H9 (cell line): ENCODE measurements at places on chromosomes 2 and 18.

DNA sequence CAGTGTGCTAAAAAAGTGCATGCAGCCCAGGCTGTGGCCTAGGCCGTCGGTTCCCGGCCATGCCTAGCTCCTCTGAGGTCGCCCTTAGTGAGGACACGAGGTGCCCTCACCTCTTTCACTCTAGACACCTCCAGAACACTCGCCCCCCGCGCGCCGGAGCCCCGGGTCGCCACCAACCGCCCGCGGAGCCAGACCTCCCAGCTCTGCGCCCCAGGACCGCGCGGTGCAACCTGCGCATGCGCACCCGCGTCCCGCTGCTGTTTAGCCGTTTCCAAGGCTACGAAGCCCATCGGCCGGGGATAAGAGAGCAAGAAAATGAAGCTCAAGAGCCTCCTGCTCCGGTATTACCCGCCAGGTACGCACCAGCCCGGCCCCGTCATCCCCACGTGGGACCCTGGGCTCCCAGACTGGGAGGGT is at the start of gene DAW1:
Gene DAW1 (plus strand): TSS at position 257 of the 417 bp plus-strand sequence. CDS start 59 bp downstream, at position 316.
- peak; percentile 68 for DNase-seq

DNA sequence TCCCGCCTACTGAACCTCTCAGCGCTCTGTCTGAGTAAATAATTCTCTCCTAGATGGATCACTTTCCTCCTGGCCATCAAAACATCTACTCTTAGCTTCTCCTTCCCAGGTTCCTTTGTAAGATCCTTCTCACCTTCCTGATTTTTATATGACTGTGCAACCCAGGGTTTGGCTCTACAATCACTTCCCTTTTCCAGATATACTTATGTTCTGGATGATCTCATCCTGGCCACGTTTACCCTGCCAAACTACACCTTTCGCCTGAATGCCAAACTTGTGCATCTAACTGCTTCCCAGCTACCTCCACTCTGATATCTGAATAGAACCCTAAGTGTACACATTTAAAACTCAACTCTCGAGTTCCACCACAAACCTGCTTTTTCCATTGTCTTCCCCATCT is 290.5 kb upstream of the REV1 start:
- DNase-seq: no peak

DNA sequence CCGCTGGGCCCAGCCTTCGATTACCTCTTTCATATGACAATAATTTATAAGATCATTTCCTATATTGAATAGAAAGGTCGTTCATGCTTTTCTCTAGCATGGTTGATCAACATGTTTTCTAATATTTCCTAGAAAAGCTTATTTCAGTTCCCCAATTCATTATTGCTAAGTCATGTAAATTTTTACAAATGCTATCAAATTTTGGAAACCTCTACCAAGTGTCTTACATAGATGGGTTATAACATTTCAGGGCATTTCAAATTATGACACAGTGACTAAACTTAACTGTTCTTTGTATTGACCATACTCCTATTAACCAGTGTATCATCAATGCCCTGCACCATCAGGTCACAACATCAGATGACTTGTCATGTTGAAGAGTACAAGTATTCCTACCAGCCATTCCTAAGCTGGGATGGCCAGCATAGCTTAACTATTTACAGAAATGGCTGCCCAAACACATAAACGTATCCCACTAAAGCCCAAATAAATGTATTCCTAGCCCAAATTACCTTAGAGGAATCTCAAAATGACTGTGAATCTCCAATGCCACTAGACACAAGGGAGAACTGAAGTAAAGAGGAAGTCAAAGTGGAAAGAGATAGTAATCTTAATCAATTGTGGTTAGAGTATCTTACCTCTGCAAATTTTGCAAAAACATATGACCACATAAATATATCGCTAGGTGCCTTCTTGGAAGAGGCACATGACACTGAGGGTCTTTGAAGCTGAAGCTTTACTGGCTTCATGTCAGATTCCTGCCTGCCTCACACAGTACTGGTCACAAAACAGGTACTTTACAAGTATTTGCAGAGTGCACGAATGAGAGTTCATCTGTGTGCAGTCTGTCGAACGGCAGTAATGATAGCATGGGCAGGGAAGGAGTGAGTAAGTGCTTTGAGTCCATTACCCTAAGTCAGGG is 87.3 kb upstream of the TLK1 start:
- no peak for DNase-seq

GRCh38 chr2:179536185-179536584 is 271.6 kb upstream of the SESTD1 start:
- no peak for DNase-seq

DNA sequence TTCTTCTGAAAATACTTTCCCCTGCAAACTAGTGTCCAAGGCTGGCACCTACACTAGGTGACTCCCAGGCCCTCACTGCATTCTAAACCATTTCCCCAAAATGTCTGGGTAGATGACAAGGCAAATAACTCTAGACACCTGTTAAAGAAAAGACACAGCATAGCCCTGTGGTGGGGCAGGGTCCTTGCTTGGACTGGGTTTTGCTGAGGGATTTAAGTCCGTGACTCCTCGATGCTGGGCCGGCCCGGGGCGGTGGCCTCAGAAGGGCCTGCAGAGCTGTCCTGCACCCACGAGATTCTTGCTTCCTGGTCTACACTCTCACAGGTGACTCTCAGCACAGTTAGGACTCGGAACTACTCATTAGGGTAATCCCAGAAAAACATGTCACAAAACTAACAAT is 55.2 kb downstream of the MBP start:
- DNase-seq: peak; percentile 12
